ENCODE measurements at places on chromosomes 1 and 21.

GRCh38 chr1:25467616-25468015 lies 36.9 kb downstream of the MACO1 start:
- no peak for DNase-seq

- DNase-seq, result no peak
Observed at GRCh38 chr21:26847921-26848320, 2.7 kb upstream of the ADAMTS1 start.

DNA sequence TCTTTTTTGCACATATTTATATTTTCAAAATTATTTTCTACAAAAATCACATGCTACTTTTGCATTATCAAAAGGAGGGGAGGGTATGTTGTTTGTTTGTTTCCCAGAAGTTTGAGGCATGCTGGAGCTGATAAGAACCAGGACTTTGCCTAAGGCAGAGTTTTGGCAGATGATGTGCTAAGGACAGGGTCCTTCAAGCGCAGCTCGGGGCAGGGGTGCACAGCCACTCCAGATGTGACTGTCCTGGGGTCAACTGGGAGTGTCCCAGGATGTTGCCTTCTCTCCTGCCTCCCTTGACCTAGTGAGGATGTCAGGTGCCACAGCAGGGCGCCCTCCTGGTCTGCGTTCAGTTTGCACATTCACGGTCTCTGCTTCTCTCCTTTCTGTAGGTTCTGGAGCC lies 42.6 kb upstream of the SRRM1 start:
- no peak for DNase-seq

- no peak for DNase-seq
Observed at GRCh38 chr1:230760360-230760827, 13.2 kb downstream of the CAPN9 start.

GRCh38 chr1:12480748-12481362 lies 137.2 kb downstream of the DHRS3 start:
- no peak for DNase-seq

GRCh38 chr1:181149326-181150125 lies 61.0 kb downstream of the IER5 start:
- peak; percentile 78 for DNase-seq

DNA sequence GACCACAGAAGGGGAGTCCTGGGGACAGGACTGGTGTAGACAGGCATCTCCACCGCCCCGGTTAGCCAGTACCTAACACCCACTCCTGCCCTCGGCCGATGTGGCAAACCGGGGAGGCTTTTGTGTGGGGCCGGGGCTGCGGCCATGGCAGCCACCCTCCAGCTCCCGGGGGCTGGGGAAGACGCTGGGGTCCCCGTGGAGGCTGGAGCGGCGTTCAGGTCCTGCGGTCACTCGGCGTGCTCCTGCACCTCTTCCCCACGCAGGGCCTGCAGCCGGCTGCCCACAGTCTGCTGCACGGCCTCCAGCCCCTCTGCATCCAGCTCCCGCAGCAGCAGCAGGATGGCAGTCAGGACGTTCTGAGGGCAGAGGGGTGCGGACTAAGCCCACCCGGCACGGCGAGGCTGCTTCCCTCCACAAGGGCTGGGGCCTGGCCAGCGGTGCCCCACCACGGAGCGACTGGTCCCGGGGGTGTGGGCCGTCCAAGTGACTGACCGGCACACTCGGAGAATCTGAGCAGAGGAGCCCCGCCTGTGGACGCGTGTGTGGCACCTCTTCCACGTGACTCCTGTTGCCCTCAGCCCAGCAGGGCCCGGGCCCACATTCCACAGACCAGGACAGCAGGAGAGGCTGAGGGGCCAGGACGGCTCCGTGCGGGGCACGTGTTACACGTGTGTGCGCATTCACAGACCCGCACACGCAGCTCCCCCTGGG lies 9.1 kb downstream of the CFAP410 start:
- no peak for DNase-seq

DNA sequence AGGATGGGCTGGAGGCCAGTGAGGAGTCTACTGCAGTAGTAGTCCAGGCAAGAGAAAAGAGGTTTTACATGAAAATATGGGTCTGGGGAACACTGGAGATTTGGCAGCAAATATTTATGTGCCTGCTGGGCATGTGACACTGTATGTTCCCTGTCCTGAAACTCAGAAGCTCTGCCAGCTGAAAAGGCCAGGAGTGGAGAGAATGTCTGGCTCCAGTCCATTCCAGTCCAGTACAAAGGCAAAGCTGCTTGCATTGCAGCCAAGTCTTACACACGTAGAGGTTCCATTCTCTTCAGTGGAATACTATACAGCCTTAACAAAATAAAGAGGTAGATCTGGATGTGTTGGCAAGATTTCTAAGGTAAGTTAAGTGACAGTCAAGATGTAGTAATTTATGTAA lies 7.5 kb upstream of the YBX1 start:
- DNase-seq, result no peak

GRCh38 chr1:229344139-229344538 lies 1.3 kb upstream of the CCSAP start:
- no peak for DNase-seq

DNA sequence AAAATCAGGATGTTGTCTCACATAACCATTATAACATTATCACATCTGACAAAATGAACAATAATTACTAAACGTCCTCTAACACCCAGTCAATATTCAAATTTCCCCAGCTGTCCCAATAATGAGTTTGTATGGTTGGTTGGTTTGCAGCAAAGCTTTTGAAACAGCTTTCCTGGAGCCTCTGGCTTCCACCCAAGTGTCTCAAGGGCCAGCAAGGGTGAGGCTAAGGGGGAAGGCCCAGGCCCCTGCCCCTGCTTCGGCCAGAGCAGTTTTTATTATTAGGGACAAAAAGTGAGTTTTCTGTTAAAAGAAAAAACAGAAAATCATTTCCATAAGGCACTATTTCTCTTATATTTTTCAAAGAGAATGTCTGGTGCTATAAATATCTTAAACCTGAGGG lies 19.1 kb upstream of the AVPR1B start:
- no peak for DNase-seq

- DNase-seq, result no peak
Observed at GRCh38 chr1:155219592-155220031, 11.1 kb downstream of the MTX1 start.

DNA sequence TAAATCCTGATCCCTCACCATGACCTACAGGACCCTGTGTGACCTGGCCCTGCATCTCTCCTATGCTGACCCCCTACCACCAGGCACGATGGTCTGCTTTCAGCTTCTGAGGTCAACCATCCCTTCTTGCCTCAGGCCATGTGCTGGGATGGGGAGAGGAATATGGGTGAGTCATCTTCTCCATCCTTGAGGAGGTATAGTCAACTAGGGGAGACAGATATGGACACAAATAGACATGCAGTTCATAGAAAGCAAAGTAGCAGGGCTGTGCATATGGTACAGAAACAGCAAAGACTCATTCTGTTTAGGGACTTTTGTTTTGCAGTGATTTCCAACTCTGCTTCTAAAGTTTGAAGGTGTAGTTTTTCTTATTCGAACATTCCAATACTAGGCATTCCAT lies 250.8 kb upstream of the FGGY start:
- no peak for DNase-seq

- DNase-seq, result peak; percentile 38
Observed at GRCh38 chr1:58907398-58907797, 123.6 kb upstream of the JUN start.

- DNase-seq, result no peak
Observed at GRCh38 chr1:23599125-23599524, 39.8 kb upstream of the ID3 start.

GRCh38 chr1:206728697-206728987 lies 41.9 kb upstream of the IL19 start:
- DNase-seq, result no peak

- no peak for DNase-seq
Observed at GRCh38 chr1:170993717-170994116, 58.4 kb downstream of the MROH9 start.

- no peak for DNase-seq
Observed at GRCh38 chr1:222275729-222276465, 272.0 kb downstream of the HHIPL2 start.

DNA sequence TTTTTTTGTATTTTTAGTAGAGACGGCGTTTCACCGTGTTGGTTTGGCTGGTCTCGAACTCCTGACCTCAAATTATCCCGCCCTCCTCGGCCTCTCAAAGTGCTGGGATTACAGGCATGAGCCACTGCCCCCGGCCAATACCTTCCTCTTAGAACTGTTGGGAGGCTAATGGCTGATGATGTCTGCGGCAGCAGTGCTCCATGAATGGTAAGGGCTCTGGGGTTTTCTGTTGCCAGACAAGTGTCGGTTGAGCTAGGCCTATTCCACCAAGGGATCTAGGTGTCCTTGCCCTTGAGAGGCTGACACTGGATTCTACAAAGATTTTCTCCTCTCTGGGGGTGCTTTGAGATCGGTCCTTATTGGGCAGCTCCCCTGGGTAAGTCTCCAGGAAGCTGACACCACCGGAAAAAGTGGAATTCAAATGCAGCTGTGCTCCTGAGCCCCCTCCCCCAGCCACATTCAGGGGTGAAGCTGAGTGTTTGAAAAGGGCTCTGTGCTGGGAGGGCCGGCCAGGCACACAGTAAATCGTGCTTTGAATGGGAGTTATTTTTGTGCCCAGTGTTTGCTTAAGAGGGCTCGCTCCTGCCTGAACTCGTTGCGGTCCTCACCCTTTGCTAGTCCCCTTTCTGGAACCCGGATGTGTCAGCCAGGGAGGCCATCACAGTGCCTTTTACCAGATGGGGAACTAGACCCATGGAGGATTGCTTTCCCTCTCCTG lies 5.2 kb downstream of the SOX13 start:
- no peak for DNase-seq

GRCh38 chr1:63817700-63818099 lies 43.9 kb downstream of the ROR1 start:
- no peak for DNase-seq

- DNase-seq, result no peak
Observed at GRCh38 chr1:44261171-44261817, 48.0 kb downstream of the DMAP1 start.

- no peak for DNase-seq
Observed at GRCh38 chr21:32437729-32438128, 25.2 kb downstream of the EVA1C start.

GRCh38 chr1:59089922-59090457 lies 206.9 kb upstream of the FGGY start:
- no peak for DNase-seq

DNA sequence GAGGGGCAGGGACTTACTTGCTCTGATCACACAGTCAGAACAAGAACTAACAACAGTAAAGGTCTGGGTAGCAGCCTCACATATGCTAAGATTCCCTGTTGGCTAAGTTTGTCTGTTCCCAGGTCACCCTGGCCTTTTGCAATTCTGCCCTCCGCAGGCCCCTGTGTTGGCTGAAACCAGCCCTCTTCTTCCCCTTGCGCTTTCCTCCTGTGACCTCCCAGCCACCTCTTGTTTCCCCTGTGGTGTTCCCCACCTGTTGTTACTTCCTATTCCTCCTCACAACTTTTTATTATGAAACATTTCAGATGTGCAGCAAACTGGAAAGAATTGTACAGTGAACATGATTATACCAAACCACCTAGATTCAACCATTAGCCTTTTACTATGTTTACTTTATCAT lies 23.4 kb downstream of the MAPKAPK2 start:
- DNase-seq, result peak; percentile 93

- DNase-seq, result no peak
Observed at GRCh38 chr1:209586221-209586740, 2.8 kb downstream of the CAMK1G start.

Data from HL-60 (cell line).